Stimulated activated CD4-positive, alpha-beta T cell treated with anti-CD3 and anti-CD28 coated beads, Interleukin-2, amount 100 ng/mL, for 4 hours (primary cell): ENCODE measurements at places on chromosomes 5 and 9.

DNA sequence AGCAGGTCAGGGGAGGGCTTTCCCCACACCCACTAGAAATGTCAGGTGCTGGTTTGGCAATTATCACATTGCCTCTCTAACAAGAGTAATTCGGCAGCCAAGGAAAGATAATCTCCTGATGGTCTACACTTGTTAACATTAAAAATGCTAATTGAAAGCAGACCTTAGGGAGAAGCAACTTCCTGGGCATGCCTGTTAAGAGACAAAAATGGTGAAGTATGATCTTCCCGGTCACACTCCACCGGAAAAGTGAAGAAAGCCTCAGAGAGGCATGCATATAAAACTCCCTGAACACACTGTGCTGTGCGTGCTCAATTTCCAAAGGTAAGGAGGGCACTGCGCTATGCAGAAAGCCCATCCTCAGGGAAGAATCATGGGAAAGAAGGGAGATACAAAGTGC is 244.3 kb downstream of the FAM170A start:
- DNase-seq, result no peak

- DNase-seq, result no peak
These were observed 58.0 kb downstream of the RCL1 start for GRCh38 chr9:4850603-4851310.

GRCh38 chr9:113219186-113219936 is 1.7 kb downstream of the FKBP15 start:
- DNase-seq, result no peak

DNA sequence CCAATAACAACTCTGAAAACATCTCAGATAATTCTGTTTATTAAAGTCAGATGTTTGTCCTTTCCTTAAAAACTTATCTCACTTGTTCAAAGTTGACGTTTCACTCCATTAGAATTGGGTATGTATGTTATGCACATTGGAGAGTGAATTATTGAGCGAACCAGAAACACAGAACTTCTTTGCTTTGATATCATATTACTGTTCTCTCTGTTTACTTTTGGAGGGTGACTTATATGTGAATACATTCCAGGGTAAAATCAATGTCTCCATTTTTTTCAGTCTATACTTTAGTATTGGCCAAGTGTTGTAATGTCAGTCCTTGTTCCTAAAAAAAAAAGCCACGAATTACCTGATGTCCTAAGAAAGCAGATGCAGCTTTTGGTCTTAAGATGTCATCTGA is 307.4 kb downstream of the CSNK1G3 start:
- no peak for DNase-seq

DNA sequence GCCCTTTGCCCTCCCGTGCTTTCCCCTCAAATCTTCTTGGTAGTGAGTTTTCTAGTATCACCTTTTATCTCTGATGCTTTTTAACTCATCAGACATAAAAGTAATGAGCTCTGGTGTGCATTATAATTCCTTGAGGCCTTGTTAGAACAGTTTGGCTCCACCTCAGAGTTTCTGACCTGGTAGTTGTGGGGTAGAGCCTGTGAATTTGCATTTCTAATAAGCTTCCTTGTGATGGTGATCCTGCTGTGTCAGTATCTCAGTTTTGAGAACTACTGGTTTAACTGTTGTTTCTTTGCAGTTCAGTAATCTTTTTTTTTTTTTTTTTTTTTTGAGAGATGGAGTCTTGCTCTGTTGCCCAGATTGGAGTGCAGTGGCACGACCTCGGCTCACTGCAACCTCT is 31.1 kb downstream of the UBE2D2 start:
- DNase-seq, result no peak

DNA sequence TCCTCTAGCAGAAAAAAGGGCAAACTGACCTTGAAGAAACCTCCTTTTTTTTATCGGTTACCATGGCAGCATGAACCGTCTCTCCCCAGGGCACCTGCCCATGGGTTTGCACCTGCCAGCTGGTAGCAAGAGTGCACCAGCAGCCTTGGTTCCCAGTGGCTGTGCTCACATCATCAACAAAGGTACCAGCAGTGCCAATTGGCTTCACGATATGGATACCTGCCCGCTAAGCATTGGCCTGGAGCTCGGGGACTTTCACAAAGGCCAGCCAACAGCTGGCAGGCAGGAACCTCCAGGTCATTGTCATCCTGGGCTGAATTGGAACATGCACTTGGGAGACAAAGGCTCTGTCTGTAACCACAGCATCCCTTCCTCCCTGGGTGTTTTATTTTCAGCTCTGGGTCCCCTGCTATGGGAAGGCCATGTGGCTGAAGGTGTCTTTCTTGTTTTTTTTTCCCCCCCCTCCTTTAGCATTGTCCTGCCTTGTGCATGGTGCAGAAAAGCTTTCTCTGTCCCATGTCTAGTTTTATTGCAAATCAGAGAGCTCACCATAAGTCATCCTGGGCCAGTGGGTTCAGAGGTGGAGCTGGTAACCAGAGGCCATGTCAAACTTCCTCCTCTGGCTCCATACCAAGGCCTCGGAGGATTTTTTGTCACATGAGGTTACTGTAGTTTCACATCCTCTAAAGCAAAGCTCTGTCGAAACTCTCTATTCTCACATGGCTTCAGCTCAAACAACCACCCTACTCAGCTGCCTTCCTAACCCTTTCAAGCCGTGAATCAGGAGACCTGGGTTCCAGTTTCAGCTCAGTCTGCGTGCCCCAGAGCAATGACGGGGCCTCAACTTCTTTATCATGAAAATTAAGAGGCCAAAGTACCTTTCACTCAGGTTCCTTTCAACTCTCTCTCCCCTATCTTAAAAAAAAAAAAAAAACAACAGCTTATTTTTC is 145.5 kb upstream of the MAP3K1 start:
- no peak for DNase-seq

- no peak for DNase-seq
These were observed 167.8 kb downstream of the RASEF start for GRCh38 chr9:82894961-82895821.

DNA sequence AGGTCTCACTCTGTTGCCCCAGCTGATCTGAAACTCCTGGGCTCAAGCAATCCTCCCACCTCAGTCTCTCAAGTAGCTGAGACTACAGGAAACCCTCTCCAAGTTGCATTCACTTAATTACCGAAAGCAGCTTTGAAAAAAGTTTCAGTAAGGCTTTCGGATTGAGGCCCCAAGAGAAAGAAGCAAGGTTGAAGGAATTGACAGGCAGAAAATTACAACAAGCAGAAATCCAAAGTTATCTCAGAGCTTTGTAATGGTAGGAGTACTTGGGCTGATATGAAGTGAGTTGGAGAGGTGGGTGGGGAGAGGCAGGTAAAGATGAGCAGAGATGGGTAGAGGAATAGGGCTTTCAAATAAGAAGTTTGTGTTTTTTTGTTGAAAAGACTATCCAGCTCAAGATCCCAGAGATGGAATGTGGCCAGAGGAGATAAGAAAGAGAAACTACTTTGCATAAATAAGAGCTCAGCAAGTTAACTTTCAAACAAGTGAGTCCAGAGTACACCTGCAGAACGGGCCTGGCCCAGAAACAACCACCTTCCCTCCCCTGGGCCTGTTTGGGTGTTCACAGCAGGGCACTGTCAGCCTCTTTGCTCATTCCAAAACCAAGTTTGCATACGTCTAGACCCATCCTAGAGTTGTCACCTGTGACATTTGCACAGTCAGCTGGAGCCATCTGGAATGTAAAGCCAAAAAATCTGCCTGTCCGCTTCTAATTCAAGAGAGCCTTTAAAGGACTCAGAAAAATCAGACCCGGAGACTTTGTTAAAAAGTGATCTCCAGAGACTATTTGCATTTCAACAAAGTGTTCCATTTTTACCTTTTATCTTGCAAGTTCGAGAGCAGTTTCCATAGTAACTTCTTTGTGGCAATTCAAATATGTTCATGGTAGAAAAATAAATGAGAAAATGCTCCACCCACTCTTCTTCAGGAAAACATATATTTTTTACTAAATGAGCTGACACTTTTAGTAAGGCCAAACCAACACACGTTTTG is 2.2 kb upstream of the CLINT1 start:
- DNase-seq, result no peak

- DNase-seq, result no peak
These were observed 24.5 kb downstream of the MRPS27 start for GRCh38 chr5:72295539-72295938.

GRCh38 chr5:140345919-140346347 is 470 bp downstream of the HBEGF start:
- peak; percentile 7 for DNase-seq

DNA sequence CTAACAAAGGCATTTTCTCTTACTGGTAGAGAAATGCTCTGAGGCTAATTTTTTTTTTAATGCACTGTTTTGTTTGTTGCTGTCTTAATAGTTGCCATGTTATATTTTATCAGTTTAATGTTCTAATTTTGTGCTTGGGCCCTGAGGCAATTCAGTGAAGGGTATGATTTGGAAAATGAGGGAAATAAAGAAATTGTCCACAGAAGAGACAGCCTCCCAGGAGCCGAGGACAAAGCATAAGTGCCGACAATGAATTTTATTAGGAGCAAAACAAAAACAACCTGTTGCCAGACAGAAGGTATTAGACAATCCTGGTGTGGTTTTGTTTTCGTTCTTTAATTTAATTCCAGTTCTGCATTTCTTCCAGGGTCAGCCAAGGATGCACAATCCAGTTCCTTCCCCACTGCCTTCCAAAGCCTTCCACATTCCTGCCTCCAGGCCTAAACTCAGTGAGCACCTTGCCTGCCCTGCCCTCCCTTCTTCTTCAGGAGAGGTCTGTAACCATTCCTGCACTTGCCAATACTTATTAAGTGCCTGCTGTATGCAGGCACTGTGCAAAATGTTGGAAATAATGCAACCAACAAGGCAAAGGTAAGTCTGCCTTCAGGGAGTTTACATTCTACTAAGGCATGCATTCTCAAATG is 4.3 kb upstream of the TCOF1 start:
- DNase-seq, result no peak

GRCh38 chr5:97098922-97099321 is 43.5 kb downstream of the LIX1 start:
- no peak for DNase-seq

DNA sequence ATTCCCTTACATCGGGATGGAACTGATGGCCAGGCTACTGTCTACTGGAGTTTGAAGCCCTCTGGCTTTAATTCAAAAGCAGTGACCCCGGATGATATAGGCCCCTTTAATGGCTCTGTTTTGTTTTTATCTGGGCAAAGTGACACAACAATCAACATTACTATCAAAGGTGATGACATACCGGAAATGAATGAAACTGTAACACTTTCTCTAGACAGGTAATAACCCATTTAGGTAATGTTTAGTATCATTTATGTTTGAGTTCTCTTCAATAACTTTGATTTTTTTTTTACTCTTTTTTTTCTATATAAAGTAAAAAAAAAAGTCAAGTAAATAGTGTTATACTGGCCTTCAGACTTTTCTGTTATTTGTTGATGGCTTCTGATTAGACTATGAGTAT is 79.1 kb downstream of the ADGRV1 start:
- no peak for DNase-seq

GRCh38 chr5:144405991-144406390 is 235.3 kb downstream of the KCTD16 start:
- DNase-seq, result no peak

- no peak for DNase-seq
These were observed 94.5 kb downstream of the COL23A1 start for GRCh38 chr5:178495706-178496105.

DNA sequence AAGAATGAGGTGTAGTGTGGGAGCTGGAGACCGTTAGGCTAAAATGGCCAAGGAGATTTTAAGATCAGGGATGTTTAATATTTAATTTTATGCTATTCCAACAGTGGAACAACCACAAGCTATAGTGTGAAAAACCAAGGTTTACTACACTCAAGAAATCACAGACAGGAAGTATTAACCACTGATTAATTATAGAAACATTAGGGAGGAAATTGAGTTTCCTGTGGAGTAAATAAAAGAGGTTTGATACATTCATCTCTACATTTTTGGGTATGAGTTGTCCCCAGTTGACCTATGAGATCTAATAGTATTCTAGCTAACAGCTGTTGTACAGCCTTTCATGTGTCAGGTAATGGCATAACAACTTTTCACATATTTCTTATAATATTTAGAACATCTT is 103.7 kb upstream of the MPDZ start:
- no peak for DNase-seq

DNA sequence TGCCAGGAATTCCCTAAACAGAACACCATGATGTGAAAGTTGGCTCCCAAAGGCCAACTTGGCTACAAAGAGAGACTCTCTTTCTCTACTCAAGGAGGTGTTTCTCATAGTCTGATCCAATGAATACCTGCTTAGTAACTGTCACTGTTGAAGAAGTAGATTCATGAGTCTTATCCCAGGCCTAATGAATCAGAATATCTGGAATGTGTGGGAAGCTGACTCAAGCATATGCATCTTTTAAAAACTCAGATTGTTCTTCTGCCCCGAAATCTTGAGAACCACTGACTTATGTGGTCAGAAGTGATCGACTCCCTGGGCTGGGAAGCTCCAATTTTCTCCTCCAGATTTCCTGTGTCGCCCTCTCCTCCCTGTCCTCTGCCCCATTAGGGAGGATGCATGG is 345.6 kb downstream of the PLK2 start:
- no peak for DNase-seq

- peak; percentile 43 for DNase-seq
These were observed 113.0 kb downstream of the GAPVD1 start for GRCh38 chr9:125374443-125375309.

DNA sequence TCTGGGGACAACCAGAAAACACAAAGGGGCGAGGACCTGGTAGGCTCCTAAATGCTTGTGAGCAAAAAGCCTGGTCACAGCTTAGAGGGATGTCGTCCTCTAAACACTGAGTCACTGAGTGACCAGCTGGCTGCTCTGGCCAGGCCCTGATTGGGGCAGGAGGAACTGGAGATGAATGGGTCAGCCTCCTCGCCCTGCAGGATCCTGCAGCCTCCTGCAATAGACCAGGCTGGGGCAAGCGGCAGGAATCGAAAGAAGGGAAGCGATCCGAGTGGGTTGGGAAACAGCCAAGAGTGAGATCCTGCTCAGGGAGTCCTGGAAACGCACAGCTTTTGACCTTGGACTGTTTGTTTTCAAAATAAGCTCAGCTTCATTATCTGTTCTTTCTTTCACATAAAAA is 34.1 kb upstream of the MSX2 start:
- DNase-seq, result no peak

DNA sequence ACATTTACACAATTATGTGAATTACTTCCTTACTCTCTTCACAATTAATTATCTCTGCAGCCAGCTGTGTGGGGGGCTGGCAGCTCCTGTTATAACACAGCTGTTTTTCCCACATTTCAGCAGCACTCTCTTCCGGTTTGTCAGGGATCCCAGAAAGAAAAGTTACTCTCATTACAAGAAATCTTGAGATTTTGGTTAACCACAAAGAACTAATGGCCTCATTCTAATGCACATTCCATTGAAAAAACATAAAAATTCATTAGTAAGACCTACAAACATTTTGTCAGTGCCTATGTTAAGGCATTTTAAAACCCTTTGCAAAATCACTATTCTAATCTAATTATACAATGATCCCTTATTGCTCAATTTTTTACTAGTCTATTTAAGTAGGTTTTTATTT is 64.1 kb downstream of the PDE4D start:
- DNase-seq, result no peak

DNA sequence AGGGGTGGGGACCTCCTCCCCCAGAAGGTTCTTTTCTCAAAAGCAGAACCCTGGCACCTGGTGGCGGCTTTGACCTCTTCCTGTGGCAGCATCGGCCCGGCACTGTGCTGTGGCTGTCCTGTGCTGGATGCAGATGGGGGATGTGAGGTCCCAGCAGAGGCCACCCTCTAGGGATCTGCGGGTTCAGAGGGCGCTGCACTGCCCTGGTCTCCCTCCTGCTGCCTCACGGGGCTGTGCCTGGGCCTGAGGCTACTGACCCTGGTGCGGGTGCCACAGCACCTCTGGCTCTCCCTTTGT is 76.6 kb upstream of the CACNA1B start:
- DNase-seq, result no peak

- no peak for DNase-seq
These were observed 215.1 kb downstream of the CD180 start for GRCh38 chr5:66981266-66982055.

- no peak for DNase-seq
These were observed 335.7 kb upstream of the RPS23 start for GRCh38 chr5:82613891-82614290.
